ENCODE measurements at places on chromosomes 4 and X. TPM values are rescaled to one million over a fixed set of nuclear protein-coding genes. Genes with fewer than 3 reads are reported as not detected.

The EGFL6 gene
- not detected for total RNA-seq

The CT45A10 gene
- total RNA-seq: not detected

The GLRB gene
- total RNA-seq: 16.7 TPM

The PDLIM5 gene
- total RNA-seq: 151 TPM

The BTC gene
- 0.30 TPM for total RNA-seq

The GCNA gene
- total RNA-seq: 2.9 TPM

The MAGEA3 gene
- not detected for total RNA-seq

The PROM1 gene
- 0.13 TPM for total RNA-seq

The XAGE1B gene
- not detected for total RNA-seq

The TRAM1L1 gene
- total RNA-seq: 1.8 TPM

The ING2 gene
- total RNA-seq: 11.6 TPM

The FRMPD3 gene
- not detected for total RNA-seq

The GNRHR gene
- not detected for total RNA-seq

The RAB39B gene
- 0.72 TPM for total RNA-seq

The TEX13C gene
- not detected for total RNA-seq

The GYPA gene
- not detected for total RNA-seq

The HSFX2 gene
- 0.72 TPM for total RNA-seq

The SPINK2 gene
- total RNA-seq: not detected

The ETDA gene
- total RNA-seq: not detected

The ASB12 gene
- not detected for total RNA-seq

The NPNT gene
- total RNA-seq: not detected

The FAM9C gene
- not detected for total RNA-seq

The PIM2 gene
- total RNA-seq: 4.7 TPM

The FGB gene
- not detected for total RNA-seq

The CXorf65 gene
- not detected for total RNA-seq

The TMSB15B gene
- total RNA-seq: 1.5 TPM

The AREG gene
- total RNA-seq: 0.30 TPM

The HMGN5 gene
- total RNA-seq: 0.50 TPM

The PCSK1N gene
- total RNA-seq: 10.7 TPM
